AG08396 (cell line): ENCODE measurements at places on chromosomes 2 and 18.

DNA sequence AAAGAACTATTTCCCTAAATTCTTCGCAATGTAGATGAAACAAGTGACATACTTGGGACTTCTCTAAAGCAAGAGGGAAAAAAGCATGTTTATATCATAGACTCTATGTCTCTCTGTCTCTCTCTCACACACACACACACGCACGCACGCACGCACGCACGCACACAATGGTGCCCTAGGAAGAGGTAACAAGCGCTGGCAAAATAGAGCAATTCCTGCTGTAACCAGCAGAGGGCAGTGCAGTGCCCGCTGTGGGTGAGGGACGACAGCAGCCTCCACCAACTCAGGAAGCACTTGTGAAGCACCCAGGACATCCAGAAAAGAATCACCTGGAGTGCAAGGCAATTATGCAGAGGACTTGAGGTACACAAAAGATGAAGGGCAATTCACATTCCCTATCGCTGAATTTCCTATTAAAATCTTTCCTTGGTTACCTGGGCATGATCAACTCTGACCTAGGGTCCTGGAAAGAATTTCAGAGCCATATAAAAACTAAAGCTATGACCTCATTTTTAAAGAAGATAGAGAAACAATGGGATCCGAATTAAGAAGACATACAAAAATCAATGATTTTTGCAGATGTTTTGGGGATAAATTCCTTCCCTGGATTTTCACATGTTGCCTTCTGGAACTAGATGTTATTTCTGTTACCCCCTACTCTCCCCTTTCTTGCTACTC is 166.4 kb downstream of the PDE11A start:
- DNase-seq = peak; percentile 69

GRCh38 chr18:11429876-11430275 is 179.5 kb upstream of the SLC35G4 start:
- DNase-seq = no peak

DNA sequence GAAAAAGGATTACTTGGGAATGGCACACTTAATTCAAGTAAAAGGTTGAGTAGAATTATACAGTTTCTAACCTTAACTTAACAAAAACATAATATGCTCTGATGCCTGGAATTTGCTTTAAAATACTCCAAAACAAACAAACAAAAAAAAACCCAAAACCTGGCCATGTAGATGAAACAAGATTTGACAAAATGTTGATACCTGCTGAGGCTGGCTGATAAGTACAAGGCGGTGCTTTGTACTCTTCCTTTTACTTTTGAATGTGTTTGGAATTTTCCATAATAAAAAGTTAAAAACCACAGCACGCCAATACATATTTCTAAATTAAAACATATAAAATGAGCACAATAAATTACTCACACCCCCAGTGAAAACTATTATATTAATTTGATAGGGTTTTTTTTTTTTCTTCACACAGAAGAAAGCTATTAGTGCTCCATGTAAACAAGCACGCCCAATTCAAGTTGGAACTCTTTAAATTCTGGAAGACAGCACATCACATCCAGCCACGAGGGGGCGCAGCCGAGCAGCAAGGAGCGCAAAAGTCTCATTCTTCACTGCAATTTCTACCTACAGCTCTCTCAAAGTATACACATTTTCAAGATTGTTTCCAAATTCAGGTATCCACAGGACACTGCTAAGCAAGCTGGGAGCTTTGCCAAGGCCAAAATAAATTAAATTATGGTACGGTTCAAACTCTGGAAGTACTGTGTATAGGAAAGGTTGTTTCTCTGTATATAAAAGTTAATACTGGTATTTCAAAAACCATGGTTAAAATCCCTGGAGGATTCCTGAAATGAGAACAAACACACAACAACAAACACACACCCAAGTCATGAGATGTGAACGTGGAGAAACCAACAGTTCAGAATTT is 7.5 kb downstream of the SERTAD2 start:
- peak; percentile 62 for DNase-seq

- peak; percentile 90 for DNase-seq
Observed at GRCh38 chr2:112481050-112481527, 867 bp upstream of the TTL start.

DNA sequence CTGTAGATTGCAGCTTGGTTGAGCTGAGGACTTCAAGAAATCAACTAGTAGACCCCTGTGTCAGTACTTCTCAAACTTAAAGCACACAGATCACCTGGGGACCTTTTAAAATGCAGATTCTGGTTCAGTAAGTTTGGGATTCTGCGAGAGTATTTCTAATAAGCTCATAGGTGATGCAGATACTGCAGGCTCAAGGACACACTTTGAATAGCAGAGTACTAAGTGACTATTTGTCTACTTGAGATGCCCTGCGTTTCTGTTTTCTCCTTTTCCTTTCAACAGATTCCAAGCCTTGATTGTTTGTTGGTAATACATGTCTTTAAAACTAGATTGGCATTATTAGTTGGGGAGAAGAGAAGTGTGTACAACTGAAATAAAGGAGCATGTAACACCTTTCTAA is 6.7 kb downstream of the MIB1 start:
- no peak for DNase-seq

DNA sequence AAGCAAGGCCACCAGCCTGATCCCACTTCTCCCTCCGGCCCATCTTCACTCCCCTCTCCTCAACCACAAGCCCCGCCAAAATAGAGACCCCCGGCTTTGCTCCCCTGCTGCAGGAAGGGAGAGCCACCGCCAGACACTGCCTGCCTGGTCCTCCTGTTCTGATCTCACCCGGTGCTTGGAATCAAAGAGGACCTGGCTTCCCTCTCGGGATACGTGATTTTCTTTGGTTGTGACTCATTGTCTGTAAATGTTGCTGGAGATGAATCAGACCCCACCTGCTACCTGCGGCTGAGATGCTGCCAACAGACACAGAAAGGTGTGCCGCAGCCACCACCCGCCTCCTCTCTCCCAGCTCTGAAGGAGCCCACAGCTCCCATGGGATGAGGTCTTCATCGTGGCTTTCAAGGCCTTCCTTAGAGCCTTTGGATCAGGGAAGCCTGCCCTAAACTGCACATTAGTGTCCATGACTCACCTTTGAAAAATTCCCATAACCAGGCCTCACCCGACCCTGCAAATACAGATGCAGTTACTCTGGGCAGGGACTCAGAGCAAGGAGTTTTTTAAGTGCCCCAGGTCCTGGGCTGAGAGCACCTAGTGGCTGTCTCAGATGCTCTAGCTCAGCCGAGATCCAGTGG is 79.4 kb upstream of the ZNF532 start:
- peak; percentile 68 for DNase-seq

- DNase-seq = no peak
Observed at GRCh38 chr2:234955971-234956509, 4.2 kb downstream of the SH3BP4 start.
